ENCODE measurements at places on chromosomes 7 and 10.

DNA sequence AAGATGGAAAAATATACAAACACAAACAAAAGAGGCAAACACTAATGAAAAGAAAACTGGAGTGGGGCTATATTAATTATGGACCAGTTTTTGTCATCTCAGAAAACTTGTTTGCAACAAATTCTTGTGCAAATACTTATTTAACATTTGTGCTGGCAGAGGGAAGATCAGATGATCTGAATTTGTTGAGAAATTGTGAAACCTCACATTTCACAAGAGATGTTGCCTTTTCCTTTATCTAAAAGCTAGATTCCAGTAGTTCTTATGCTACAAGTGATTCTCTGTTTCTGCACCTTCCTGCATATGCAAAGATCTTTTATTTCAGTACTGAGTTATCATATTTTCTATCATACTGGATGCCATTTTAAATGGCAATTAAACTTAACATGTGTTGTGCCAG, 320.7 kb downstream of the SUGCT start:
- no peak for DNase-seq

DNA sequence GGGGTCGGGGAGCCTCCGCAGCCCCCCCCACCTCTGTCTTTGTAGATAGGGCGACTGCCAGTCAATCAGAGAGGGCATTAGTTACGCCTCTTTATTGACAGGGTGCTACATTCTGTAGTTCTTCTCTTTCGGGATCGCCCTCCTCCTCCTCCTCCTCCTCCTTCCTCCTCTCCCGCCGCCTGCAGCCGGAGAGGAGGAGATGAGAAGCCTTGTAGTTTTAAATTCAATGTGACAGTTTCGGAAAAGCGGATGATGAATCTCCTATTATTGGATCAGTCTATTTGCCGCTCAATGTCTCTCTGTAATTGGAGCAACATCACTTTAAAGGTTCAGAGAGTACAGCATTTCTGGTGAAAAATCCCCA, 587 bp upstream of the UNCX start:
- no peak for DNase-seq

DNA sequence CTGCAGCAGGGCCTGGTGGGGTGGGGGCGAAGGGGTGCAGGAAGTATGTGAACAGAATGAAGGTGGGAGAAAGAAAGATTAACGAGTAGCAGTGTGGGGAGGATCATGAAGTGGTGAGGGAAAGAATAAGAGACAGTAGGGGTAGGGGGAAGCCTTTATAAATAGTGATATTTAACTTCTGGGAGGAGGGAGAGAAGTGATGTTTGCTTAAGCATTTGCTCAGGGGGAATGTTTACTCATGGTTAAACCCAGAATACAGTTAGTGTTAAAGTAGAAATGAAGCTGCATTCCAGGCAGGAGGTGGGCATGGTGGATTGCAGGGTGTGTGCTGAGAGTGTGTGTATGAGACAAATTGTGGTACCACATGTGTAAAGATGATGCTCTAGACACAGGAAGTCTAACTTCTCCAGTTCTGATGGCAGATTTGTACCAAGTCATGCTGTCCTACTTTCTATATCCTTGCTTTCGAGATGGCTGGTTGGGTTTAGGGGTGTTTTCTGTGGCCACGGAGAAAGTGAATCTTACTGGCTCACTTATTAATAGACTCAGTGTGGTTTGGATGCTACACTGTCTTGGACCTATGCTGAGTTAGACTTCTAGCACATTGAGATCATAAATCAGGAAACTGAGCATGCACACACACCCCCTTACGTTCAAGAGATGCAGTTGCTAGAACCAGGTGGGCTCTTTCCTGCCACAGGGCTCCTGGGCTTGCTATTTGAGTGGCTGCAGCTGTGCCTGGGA, 10.6 kb upstream of the DNMBP start:
- DNase-seq: no peak

DNA sequence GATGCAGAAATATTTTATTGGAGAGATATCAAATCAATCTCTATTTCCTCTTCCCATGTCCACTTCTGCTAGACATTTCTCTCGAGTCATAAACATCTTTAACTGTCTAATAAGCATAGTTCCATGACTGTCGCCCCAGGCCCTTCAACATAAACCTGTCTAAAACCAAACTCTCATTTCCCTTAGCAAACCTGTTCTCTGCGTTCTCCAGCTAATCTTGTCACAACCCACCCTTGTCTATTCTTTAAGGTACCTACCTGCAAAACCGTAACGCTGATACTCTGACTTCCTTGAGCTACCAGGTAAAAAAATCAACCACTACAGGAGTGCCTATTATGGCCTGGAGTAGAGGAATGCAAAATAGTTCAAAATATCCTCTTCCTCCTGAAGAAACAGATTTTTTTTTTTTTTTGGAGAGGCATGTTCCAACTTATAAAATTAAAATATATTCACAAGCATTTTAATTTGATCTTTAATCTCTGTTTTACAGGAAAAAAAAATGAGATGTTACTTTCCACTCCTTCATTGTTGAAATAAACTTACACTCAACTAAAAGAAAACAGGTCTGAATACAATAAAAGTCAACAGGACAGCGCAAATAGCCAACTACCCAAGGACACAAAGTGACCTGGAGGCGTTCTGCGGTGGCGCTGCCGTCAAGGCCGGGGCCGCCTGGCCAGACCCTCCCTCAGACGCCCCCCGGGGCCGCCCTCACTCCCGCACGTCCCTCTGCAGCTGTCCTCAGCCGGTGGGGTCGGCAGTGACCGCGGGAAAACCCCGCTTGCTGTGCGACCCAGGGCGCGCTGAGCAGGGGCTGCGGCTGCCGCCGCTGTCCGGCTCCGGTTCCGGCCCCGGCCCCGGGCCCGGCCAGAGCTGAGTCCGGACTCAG, 765 bp downstream of the SLC25A40 start:
- no peak for DNase-seq

DNA sequence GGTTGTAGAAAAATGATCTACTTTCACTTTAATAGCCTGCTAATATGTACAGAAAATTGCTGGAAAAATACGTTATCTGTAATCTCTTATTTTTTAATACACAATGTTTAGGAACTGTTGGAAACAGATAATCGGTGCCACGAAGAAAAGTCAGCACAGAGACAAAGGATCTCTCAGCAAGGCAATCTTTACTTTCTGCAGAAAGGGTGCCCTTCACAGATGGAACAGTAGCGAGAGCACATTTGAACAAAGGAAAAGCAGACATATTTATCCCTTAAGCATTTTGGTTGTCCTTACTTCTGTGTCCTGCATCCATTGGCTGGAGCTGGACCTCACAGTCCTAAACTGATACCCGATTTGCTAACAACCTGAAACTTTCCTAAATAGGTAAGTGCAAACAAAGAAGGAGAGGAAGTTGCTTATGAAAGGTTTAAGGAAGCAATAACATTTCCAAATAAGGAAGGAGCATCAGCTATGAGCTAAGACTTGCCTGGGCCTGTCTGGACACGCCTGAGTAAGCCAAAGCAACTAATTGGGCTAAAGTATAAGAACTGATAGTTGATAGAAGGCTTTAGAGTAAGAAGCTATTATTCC, 640.0 kb downstream of the SH2D4B start:
- DNase-seq: no peak

DNA sequence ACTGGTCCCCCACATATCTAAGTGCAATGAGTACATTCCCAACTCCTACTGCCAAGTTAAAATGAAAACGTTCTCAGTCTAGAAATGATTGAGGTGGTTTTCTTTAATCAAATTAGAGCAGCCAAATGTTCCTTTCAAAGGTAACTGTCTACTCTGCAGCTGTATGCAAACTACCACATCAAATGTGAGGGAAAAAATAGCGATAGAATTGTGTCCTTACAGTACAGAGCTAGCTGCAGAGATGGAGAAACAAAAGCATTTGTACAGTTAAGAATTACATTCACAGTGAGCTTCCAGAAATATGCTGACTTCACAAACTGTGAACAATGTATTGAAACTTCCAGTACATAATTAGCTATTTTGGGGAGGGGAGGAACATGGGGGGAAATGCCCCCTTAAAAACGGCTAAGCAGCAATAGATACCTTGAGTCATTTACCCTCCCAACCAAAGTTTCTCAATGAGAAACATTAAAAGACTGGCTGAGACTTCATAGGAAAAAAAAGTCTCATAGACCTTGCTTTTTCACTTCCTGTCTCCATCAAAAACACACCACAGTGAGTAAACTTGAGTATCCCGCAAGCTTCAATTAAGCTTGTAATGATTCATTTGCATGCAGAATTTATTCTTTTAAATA, 22.9 kb downstream of the CDK6 start:
- DNase-seq: peak; percentile 15

DNA sequence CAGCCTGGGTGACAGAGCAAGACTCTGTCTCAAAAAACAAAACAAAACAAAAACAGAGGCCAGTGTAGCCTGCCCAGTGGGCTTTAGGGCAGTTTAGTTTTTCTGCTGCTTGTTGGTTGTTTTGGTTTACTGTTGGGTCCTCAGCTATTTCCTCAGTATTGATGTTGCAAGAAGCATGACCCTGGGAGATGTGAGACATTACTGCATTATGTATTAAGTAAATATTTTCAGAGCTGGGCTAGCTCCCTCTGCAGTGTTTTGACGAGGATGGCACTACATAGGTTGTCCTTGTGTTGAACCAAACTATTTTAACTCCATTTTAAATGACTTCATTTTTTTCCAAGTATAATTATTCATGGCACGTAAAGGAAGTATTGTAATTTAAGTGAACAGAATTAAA, 4.8 kb downstream of the AKAP9 start:
- DNase-seq: no peak

GRCh38 chr10:114967071-114967470, 29.1 kb downstream of the TRUB1 start:
- no peak for DNase-seq

GRCh38 chr10:59234194-59234593, 57.8 kb downstream of the PHYHIPL start:
- no peak for DNase-seq

DNA sequence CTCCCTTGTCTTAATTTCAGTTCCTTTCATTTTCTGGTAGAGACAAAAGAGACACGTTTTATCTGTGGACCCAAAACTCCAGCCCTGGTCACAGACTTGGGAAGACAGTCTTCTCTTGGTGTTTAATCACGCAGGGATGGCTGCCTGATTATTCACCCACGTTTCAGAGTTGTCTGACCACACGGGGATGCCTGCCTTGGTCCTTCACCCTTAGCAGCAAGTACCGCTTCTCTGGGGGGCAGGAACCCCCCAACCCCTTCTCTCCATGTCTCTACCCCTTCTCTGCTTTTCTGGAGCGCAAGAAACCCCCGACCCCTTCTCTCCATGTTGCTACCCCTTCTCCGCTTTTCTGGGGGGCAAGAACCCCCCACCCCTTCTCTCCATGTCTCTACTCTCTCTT, 95.8 kb downstream of the MACC1 start:
- no peak for DNase-seq

GRCh38 chr10:29440981-29441380, 152.1 kb downstream of the LYZL1 start:
- DNase-seq: no peak

GRCh38 chr7:50092579-50093491, at the start of gene ZPBP:
Gene ZPBP, minus strand, starts transcription at chr7:50093246. Its CDS starts 52 bp downstream, at chr7:50093194.
- peak; percentile 34 for DNase-seq

GRCh38 chr10:52653263-52653909, 119.2 kb downstream of the MBL2 start:
- no peak for DNase-seq

- DNase-seq: no peak
Measured at GRCh38 chr10:42916974-42917373, 134.4 kb downstream of the BMS1 start.

- no peak for DNase-seq
Measured at GRCh38 chr10:83680470-83680891, 458.8 kb upstream of the GHITM start.

- peak; percentile 66 for DNase-seq
Measured at GRCh38 chr10:30434273-30435072, 489 bp downstream of the MAP3K8 start.

- DNase-seq: no peak
Measured at GRCh38 chr7:11182736-11183135, 209.1 kb downstream of the PHF14 start.

GRCh38 chr10:99233000-99233688, 2.5 kb downstream of the HPSE2 start:
- DNase-seq: no peak

DNA sequence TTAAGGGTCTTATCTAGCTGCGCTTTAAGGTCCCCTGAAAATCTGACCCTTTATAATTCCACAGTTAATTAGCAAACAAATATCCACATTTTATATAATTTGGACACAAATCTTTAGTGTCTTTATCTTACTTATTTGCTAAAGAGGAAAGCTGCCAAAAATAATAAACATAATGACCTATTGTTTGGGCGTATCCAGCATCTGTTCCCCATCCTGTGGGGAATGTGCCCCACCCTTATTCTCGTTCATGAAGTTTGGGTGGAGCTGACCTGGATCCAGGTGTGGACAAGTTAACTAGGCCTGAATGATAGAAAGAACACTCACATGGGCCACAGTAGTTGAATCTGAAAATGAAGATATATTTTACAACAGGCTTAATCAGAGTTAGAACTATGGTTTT, 218.3 kb downstream of the CRPPA start:
- DNase-seq: no peak

GRCh38 chr10:62261666-62262065, 7.0 kb downstream of the RTKN2 start:
- no peak for DNase-seq

DNA sequence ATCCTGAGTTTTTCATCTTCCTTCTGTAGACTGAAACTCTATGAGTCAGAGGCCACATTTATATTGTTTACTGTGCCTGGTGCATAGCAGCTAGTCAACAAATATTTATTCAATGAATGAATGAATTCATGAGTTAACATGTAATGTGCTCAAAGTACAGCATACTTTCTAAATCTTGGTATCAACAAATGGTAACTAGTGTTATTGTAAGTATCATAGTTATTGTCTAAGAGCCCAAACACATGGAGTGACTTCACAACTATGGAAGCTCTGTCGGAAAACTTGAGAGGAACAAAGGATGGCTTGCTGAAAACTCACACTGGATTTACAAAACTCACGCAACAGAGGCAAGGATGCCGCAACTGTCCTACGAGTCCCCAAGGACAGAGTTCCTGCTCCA, 35.9 kb downstream of the DENND2A start:
- DNase-seq: no peak

- DNase-seq: no peak
Measured at GRCh38 chr10:117936566-117936965, 110.2 kb downstream of the RAB11FIP2 start.

Measured in stimulated activated CD4-positive, alpha-beta T cell treated with anti-CD3 and anti-CD28 coated beads, Interleukin-4, amount 100 ng/mL, for 4 hours (primary cell).